ENCODE measurements at places on chromosomes 4 and X. TPM values are rescaled to one million over a fixed set of nuclear protein-coding genes. Genes with fewer than 3 reads are reported as not detected.

Gene ZGRF1
- polyA plus RNA-seq, result 1.8 TPM

Gene MAGEB6B
- polyA plus RNA-seq, result not detected

DNA sequence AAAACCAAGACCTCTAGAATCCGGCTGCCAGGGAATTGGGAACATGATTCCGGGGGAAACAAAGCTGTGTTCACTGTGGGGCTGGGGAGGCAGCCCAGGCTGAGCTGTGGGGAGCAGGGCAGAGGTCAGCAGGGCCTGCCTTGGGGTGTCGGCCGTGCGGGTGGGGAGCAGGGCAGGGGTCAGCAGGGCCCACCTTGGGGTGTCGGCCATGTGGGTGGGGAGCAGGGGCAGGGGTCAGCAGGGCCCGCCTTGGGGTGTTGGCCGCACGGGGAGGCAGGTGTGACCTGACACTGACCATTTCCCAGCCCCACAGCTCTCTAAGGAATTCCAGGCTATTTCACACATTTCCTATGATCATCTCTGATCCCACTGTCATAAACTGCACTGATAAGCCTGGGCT lies 45.6 kb upstream of the CPLX1 start:
- DNase-seq, result no peak

GRCh38 chr4:5203309-5203992 lies 152.2 kb downstream of the STK32B start:
- no peak for DNase-seq

Gene NPNT
- polyA plus RNA-seq, result 49.9 TPM

- no peak for DNase-seq
Measured at GRCh38 chr4:181982856-181983255, 260.3 kb upstream of the TENM3 start.

DNA sequence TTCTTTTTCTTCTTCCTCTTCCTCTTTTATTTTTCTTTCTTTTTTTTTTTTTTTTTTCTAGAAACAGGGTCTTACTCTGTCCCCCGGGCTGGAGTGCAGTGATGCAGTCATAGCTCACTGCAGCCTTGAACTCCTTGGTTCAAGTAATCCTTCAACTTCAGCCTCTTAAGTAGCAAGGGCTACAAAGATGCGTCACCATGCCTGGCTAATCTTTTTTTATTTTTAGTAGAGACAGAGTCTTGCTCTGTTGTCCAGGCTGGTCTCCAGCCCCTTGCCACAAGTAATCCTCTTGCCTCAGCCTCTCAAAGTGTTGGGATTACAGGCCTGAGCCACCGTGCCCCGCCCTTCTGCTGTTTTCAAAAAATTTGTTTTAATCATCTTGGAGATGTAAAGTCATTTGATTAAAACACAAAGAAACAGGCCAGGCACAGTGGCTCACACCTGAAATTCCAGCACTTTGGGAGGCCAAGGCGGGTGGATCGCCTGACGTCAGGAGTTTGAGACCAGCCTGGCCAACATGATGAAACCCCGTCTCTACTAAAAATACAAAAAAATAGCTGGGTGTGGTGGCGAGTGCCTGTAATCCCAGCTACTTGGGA lies 28.1 kb downstream of the SYNPO2 start:
- DNase-seq, result no peak

- DNase-seq, result no peak
Measured at GRCh38 chrX:113548308-113549015, 707.8 kb upstream of the AMOT start.

Gene TLR10
- polyA plus RNA-seq, result 0.10 TPM

Gene EFHC2
- polyA plus RNA-seq, result 2.3 TPM

Gene IL15
- 0.92 TPM for polyA plus RNA-seq

Gene DDX53
- polyA plus RNA-seq, result not detected

Measured in ovary (tissue), 10 donors.